Breast epithelium (tissue), 4 donors: ENCODE measurements at places on chromosomes 1 and 21.
A peak's percentile ranks its signal among the peaks of the same experiment; 100 is the strongest.

- no peak for DNase-seq
Measured at GRCh38 chr21:25188677-25189079, 418.6 kb downstream of the MRPL39 start.

GRCh38 chr1:54463259-54464030 lies 57.3 kb upstream of the SSBP3 start:
- no peak for DNase-seq

DNA sequence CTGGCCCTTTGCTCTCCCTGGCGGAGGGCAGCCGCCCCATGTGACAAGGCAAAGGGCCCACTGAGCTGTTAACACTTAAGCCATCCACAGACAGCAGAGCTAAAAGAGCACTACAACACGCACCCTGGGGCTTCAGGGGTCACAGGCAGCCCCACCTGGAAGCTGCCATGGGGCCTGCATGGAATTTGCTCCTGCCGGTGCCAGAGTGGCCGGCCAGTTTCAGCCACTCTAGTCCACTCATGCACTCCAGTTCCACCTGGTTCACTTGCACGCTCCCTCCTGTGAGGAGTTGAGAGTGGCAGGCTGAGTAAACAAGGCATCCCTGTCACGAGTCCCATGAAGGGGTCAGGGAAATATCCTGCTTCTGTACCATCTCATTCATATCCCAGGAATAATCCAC lies 55.3 kb downstream of the RIMS3 start:
- DNase-seq: no peak

DNA sequence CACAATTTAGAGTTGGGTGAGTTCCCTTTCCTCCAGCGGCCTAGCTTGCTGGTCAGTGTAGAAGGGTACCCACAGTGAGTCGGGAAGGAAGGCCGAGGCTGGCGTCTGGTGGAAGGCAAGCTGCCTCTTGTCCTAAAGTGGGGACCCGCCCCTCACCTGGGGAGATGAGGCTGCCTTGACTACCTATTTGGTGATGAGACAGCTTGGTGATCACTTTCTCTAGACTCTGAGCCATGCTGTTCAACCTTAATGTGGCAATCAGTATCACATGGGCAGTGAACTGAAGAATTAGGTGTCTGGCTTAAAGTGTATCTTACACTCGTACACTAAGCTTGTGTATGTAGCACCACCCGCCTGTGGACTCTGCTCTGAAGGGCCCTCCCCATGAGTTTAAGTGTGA lies 100.7 kb downstream of the COLGALT2 start:
- no peak for DNase-seq

DNA sequence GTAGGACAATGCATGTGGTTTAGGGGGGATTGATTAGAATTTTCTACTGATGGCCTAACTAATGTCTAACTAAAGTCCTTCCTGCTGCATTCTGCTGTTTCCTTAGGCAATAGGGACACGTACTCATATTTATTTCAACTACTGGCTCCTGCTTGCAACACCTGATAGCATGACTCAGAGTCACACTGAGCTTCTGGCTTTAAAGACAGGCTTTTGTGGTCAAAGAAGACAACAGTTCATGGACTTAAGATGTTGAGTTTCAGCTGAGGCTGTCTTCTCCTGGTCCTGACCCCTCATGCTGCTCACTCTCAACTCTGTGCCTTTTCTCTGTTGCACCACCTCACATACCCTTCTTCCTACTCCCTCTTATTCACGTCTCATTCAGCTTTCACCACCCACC lies 29.1 kb upstream of the TRABD2B start:
- DNase-seq: no peak

DNA sequence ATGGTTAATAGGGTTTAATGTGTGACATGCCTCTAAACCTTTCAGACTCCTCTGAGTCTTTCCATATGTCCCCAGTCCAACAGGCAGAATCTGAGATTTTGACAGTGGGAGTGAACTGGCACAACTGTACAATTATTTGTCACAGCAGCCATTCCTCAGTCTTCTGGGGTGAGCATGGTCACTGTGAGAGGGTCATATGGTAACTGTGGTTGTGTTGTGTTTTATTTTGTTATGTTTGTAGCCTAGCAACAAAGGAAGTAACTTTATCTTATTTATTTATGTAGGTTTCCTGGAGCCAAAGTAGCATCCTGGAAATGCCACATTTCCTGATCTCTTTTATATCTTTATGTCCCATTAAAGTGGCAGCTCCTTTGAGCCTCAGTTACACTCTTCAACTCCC lies 1067.9 kb downstream of the TTLL7 start:
- no peak for DNase-seq

GRCh38 chr1:97603776-97604175 lies 317.1 kb downstream of the DPYD start:
- no peak for DNase-seq

DNA sequence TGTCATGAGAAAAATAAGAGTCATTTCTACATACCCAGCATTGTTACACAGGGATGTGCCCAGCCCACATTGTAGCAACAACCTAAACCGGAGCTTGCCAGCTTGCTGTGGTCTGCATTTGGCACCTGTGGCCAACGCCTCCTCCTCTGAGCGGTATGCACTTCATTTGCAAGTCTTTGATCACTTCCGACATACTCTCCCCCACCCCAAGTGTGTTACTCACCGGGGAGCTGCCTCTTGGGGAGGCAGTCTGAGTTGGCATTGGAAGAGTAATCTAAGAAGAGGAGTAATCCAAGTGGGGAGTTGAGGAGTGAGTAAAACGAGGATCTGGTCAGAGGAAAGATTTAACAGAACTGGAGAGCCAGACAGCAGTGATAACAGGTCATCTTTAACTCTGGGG lies 3.8 kb downstream of the BCL9 start:
- DNase-seq: peak; percentile 57

DNA sequence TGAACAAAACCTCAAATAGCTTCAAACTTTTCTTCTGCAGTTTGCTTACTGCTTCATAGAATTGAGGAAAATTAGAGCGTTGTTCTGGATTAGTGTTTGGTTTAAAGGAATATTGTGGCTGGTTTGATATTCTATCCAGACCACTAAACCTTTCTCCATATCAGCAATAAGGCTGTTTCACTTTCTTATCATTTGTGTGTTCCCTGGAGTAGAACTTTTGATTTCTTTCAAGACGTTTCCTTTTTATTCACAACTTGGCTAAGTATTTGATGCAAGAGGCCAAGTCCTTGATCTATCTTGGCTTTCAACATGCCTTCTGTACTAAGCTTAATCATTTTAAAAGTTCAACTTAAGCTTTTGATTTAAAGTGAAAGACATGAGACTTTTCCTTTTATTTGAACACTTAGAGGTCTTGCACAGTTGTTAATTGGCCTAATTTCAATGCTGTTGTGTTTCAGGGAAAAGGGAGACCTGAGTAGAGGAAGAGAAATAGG lies 359.1 kb downstream of the S1PR1 start:
- no peak for DNase-seq

DNA sequence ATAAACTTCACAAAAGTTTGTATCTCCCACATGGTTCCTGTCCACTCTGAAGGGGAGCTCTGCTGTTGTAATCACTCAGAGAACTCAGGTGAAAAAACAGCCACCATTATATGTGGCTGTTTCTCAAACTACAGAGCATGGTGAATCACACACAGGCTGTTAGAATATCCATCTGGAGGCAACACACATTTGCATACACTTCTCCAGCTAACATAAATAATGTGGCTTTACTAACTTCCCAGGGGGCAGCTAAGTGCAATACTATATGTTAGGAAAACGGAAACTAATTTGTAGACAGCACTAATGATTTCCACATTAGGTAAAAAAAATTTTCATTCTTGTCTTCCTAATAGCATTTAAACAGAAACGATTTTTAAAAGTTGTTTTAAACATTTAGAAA lies 49.3 kb downstream of the PTGFR start:
- DNase-seq: no peak

DNA sequence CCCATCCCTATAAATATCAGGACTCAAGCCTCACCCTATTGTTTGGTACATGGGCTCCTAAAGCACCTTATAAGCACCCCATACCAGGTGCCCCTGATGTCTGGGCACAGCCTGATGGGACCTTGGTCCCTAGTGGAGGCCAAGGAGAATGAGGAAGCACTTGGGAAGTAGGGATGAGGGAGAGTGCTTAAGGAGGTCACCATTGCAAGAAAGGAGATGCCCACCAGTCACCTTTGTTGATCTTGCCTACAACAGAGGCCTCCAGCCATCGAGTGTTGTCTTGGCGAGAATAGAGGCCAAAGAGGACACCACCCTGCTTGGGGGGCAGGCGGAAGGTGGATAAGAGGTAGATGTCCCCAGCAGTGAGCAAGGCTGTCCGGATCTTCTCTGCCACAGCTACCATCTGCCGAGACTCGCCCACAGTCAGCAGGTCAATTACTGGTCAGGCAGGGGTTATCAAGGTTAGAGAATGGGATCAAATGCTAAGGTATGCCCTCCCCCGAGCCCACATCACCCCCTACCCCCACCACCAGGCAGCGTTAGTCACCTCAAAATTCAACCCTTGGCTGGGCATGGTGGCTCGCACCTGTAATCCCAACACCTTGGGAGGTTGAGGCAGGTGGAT lies 1.6 kb downstream of the THBS3 start:
- DNase-seq: no peak

DNA sequence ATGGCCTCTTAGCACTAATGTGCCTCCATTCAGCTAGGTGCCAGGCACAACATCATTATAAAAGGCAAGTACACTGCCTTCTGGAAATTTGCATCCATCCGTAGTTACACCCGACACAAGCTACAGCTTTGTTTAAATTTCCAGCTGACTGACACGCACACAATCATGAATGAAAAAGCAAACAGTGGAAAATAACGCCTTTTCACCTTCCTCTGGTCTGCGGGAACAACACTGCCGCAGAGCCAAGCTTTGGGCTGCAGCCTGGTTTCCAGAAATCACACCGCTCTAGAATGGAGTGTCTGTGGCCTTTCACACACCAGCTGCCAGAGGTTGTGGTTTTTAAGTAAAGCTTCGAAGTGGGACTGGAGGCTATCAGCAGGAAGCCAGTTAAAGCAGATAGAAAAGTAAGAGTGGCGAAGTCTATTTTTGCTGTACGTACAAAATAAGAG lies 142.8 kb upstream of the COA6 start:
- no peak for DNase-seq

GRCh38 chr1:36134031-36134430 lies 9.0 kb upstream of the COL8A2 start:
- no peak for DNase-seq
